ENCODE measurements at places on chromosomes 2 and 18. TPM values are rescaled to one million over a fixed set of nuclear protein-coding genes. Genes with fewer than 3 reads are reported as not detected.

Gene BCL2
- total RNA-seq, result 40.1 TPM

Gene PCARE
- total RNA-seq, result not detected

Gene IL36B
- total RNA-seq, result not detected

Gene AKAIN1
- not detected for total RNA-seq

Gene IL1RL2
- total RNA-seq, result not detected

Gene ALPI
- total RNA-seq, result not detected

Gene IL1R2
- total RNA-seq, result 0.31 TPM

Gene PLCL1
- 27.0 TPM for total RNA-seq

Gene CPLX4
- not detected for total RNA-seq

Gene NAT8
- not detected for total RNA-seq

Gene GAD1
- total RNA-seq, result not detected

Gene ACMSD
- not detected for total RNA-seq

DNA sequence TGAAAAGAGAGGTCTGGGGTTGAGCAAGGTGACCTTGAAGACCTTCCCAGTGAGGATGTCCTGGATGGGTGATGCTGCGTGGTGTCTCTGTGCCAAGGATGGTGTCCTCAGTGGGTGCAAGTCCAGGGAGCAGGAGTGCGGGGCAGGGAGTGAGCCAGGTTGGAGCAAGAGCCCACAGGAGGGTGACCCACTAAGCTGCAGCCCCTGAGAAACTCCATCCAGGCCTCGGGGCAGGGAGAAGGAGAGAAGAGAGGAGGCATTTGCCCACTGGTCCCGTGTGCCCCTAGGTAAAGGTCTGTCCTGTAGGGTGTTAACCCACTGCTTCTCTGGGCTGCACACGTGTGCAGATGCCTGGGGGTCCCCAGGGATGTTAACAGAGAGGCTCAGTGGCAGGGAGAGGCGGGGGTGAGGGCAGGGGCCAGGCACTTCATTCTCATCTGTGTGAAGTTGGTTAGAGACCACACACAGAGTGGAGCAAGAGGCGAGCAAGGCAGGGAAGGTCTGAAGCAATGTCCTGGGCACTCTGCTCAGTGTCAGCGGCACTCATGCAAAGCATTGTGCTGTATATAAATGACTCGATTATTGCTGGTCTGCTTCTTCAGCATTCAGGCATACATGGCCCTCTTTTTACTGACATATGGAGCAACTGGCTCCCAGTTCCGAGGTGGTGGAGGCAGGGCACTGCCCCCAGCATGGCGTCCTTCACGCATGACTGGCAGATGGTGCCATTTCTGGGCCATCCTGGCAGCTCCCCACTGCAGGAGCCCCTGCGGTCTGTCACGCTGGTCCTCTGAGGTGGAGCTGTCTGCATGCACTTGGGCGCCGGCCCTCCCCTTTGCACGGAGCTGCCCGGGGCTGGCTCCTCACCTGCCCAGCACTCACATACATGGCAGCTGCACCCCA is 117.2 kb upstream of the HS6ST1 start:
- no peak for DNase-seq

- DNase-seq, result no peak
Observed at GRCh38 chr18:55422456-55423180, 165.4 kb downstream of the TCF4 start.

DNA sequence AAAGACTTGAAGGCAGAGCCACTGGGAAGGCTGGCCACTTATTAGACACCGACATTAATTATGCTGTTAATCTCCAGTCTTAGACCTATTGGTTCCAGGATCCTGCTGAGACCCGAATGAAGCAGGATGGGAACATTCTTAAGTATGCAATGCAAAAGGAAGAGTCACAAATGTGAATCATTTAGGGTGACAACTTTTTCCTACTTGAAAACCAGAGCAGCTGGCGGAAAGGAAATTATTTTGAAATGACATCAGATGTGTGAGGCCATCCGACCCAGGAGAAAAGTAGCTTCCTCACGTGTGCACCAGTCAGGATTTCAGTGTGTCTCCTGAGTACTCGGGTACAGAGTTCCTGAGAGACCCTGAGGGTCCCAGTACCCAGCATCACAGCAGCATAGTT is 222.9 kb upstream of the NCKAP5 start:
- no peak for DNase-seq

DNA sequence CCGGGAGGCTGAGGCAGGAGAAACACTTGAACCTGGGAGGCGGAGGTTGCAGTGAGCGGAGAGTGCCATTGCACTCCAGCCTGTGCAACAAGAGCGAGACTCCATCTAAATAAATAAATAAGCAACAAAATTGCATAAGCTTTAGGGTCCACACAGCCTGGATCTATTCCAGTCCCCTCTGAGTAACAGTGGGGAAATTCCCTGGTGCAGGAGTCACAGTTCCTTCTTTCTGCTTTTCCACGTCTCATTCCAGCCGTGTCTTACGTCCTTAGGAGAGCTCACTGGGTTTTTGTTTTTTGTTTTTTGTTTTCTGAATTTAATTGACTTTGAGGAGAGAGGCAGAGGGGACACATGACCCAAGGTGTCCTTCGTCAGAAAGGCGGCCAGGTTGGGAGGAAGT is 44.6 kb downstream of the B3GNT2 start:
- no peak for DNase-seq

DNA sequence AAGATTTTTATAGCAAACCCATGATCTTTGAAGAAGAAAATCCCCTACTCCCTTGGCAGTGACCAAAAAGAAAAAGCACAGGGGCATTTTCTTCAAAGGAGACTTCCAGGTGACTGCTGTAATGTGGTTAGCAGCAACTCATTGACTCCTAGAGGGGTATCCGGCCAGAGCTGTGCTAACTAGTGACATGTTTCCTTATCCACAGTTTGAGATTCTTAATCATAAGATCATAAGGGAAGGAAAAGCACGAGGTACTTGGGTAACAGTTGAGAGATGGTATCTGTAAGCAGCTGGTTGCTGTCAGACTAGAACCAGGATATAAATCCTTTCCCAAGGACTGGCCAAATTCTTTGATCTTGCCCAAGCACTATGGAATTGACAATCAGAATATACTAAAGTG is 124.7 kb downstream of the MREG start:
- DNase-seq, result no peak

DNA sequence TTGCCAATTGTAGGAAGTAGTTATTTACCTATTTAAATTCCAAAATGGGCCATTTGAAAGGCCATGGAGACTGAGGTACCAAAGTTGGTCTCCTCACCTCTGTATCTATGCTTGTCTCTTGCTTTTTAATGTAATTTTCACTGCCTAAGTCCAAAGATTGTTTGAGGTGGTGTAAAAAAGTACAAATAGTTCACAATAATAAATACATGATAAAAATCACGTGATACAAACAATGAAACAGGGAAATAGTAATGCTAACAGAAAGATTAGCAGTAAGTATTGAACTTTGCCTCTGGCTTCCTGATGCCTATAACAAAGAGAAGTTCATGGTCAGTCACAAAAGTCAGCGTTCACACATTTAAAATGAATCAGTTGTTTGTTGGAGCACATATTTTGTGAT is 67.6 kb downstream of the CNTNAP5 start:
- no peak for DNase-seq

GRCh38 chr2:24334245-24334633 is 26.1 kb downstream of the ITSN2 start:
- DNase-seq, result no peak

- no peak for DNase-seq
Observed at GRCh38 chr2:221203125-221203524, 369.0 kb downstream of the EPHA4 start.

DNA sequence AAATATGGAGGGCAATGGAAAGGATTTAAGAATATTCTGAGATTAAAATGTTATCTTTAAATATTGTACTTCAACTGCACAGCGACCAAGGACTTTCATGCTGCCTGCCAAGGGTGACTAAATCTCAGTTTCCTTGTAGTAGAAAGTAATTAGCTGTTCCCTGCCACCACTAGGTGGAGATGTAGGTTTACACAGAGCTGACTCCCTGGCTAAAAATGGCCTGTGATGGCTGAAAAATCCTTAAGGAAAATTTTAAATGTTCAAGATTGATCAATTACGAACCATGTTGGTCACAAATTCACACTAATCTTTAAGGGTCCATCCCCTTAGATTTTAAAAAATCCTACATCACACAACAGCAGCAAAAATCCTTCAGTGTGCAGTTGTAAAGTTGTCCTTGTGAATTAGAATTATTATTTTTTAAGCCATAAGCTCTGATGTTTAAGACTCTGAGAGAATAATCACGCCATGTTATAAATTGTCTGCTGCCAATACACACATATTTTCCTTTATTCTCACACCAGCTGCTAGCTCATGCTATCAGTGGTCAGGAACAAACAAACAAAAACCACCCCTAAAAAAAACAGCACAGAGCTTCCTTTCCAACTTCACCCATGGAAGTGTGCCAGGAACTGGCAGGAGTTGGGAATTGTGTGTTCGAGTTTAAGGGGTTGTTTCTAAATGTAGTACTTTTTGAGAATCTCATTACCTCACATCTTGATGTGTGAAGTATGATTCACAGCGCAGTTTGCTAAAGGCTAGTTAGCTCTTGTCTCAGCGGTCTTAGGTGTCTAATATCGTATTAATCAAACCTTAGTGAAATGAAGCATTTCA is 399.8 kb downstream of the TMEM182 start:
- DNase-seq, result no peak

- no peak for DNase-seq
Observed at GRCh38 chr2:105383432-105384166, 15.3 kb downstream of the FHL2 start.

GRCh38 chr2:178211460-178211859 is 17.1 kb downstream of the OSBPL6 start:
- DNase-seq, result no peak

- DNase-seq, result no peak
Observed at GRCh38 chr18:34594266-34594665, 115.8 kb upstream of the DTNA start.

GRCh38 chr2:17733599-17733998 is 20.0 kb downstream of the SMC6 start:
- DNase-seq, result no peak

DNA sequence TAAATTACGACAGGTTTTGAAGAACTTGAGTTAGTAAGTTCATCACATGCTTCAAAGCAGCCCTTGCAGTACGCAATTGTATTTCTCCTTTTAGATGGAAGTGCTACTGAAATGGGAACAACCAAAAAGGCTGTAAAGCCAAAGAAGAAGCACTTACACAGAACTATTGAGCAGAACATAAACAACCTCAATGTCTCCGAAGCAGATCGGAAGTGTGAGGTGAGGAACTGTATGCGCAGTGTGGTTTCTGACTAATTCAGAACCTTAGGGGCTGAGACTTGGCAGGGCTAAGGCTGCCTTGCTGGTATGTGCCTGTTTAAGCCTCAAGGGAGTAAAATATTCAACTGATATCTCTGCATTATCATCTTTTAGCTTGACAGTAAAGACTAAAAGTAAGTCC is 8.4 kb downstream of the NCAPH start:
- DNase-seq, result no peak

DNA sequence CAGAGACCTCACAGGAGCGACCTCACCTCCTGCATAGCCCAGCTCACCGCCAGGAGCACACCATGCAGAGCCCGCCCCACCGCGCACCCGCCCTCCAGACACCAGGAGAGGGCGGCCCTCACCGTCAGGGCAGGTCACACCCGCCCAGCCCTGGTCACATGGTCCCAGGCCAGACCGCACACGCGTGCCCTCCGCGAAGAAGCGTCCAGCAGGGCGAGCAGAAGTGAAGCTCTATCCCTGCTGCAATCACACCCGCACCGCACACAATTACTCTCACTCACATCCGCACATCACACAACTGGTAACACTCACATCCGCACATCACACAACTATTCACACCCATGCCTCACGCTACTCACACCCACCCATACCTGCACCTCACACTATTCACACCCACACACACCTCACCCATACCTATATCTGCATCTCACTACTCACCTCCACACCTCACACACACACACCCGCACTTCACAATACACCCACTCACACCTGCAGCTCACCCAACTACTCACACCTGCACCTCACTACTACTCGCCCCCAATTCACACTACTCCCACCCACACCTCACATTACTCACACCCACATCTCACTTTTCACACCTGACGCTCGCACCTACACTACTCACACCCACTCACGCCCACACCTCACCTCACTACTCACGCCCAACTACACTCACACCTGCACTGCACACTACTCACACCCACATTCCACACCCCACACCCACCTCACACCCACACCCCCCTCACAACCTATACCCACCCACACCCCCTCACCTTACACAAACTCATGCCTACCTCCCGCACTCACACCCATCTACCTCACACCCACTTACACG is 242.0 kb downstream of the HDAC4 start:
- no peak for DNase-seq

DNA sequence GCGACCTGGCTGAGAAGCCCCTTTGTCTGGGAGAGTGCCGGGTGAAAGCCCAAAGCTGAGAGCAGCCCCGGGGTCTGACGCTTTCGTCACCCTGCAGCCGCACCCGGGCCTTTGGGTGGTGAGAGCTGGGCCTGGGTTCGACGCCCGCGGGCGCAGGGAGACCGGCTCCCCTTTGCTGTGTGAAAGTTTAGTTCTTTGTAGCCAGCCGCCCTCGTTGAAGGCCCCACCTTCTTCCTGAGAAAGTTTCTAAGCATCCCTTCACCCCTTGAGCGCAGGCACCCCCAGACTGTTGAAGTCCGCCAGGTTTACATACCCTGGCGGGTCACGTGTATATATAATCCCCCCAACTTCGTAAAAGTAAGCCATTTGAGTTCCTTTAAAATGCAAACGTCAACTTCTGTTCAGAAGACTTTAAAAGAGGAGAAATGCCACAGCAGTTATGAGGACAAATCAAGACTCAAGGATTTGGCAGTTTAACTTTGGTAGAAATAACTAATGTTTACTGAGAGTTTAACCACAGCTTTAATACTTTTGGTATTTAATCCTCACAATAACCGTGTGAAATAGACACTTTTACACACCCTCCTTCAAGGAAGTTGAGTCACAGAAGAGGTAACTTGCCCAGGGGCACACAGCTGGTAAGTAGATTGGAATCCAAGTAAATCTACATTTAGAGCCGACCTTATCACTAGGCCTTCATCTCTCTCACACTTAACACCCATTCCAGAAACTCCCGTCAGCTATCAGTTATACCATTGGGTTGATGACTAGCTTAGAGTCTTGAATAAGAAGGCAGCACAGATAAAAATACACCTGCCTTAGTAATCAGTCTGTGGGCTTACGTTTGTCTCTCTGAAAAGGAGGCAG is 1.1 kb upstream of the MBOAT2 start:
- DNase-seq, result no peak

GRCh38 chr18:37538526-37539205 is 26.9 kb downstream of the CELF4 start:
- DNase-seq, result no peak

DNA sequence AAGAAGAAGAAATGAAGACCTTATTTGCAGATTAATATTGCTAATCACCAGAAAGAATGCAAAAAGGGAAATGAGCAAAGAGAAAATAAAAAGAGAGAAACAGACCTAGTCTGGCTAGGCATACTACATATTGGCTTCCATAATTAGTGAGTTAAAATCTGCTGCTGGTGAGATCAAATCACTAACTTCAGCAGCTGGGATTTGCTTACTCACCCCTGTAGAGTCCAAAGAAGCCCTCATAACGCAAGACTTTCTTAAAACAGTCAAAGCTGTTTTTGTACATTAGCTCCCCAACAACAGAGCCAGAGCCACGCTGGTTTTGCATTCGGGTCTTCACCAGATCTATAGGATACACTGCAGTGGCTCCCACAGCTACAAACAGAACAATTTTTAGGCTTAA is 80.9 kb downstream of the SLC25A12 start:
- DNase-seq, result no peak

- DNase-seq, result no peak
Observed at GRCh38 chr2:4190548-4190947, 487.2 kb downstream of the DCDC2C start.

- no peak for DNase-seq
Observed at GRCh38 chr2:225597911-225598310, 198.4 kb downstream of the NYAP2 start.

- no peak for DNase-seq
Observed at GRCh38 chr18:74611765-74612164, 14.1 kb downstream of the ZNF407 start.
